Fibroblast of skin of back (primary cell): ENCODE measurements at places on chromosomes 11 and 22.
A peak's percentile ranks its signal among the peaks of the same experiment; 100 is the strongest.

DNA sequence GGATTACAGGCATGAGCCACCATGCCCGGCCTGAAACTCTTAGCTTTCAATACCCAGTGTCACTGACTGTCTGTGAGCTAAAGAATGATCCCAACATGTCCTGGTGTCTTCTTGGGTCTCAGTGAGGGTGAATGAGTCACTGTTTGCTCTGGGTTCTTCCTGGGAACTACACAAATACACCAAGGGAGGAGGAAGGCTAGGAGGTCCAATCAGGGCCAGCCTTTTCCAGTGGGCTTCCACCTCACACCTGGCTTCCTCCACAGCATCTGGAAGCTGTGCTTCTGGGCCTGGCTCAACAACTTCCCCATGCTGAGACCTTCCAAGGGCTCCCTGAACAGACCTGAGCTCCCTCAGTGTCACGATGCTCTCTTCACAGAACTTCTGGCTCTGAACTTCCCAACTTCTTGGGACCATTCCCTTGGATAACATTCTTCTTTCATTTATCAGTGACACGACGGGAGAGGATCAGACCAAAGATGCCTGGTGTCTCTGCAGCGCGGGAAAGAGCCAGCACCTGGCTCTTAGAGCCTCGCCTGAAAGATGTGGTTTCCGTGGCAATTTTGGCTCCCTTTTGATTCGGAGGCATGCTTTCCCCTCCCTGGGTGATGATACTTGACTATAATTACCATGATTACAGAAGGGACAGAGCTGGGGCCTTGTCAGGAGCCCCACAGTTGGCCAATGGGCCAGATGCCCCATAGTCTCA, 22.3 kb upstream of the CHRM4 start:
- DNase-seq = peak; percentile 29

DNA sequence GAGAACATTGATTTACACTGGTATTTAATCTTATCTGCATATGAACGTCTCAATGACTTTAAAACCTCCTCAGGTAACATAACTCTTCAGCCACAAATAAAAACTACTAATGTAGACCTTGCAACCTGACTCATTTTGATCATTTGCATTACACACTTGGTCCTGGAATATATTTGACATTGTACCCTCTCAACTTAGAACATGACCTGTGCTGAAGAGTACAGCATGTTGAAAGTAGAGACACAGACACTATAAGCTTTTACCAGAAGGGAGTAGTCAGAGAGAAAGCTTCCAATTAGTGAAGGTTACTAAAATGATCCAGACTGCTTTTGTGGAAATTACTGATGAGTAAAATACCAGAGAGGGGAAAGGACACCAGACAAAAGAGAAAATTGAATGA, 390.6 kb upstream of the ANO3 start:
- DNase-seq = no peak

- peak; percentile 81 for DNase-seq
Observed at GRCh38 chr11:73314117-73314961, 6.3 kb downstream of the ARHGEF17 start.

DNA sequence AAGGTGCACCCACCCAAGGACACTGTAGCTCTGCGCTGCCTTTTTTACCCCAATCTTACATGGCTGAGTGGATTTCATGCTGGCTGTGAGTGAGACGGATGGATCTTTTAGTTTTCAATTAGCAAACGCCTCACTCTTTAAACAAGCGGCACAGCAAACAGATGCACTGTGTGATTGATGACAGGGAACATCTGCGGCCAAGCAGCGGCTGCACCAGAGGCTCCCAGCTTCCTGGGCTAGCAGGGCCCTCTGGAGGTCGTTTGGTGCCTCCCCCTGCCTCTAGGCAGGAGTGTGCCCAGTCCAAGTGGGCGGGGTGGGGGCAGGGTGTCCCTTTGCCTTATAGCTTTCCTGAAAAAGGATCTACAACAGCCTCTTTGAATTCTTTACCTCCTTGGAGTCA, 2.1 kb upstream of the DRD2 start:
- no peak for DNase-seq

GRCh38 chr11:115581871-115582639, 77.8 kb upstream of the CADM1 start:
- DNase-seq = peak; percentile 16

DNA sequence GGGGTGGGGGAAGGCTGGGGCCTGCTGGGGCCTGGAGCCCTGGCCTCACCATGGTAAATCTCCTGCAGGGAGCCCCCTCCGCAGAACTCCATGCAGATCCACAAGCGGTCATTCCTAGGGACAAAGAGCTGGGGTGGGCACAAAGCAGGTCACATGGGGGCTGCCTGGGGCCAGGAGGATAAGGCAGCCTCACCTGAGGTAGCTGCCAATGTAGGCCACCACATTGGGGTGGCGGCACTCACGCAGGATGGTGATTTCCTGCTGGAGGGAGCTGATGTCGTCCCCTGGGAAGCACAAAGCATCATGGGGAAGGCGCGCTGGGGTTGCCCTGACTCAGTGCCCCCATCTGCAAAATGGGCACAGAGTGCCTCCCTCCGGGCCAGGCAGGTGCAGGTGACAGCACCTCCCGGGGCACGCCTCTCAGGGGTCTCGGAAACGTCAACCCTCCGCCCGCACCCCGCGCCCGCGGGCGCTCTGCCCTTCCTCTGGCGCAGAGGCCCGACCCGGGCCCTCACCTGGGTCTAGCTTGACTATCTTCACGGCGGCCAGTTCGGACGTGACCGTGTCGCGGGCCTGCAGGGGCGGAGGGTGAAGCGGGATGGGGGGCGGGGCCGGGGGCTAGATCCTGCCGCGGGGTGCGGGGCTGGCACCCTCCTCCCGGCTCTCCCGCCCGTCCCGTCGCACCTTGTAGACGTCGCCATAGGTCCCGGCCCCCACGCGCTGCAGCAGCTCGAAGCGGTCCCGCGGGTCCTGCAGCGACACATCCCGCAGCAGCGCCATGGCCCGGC, 450 bp downstream of the MAP4K2 start:
- no peak for DNase-seq

- no peak for DNase-seq
Observed at GRCh38 chr11:57901756-57902155, 121.9 kb upstream of the OR9Q1 start.

- DNase-seq = no peak
Observed at GRCh38 chr22:47158457-47158856, 396.0 kb downstream of the TBC1D22A start.

- no peak for DNase-seq
Observed at GRCh38 chr11:134677891-134678551, 266.0 kb upstream of the B3GAT1 start.

GRCh38 chr11:101914341-101914737, 471 bp upstream of the CEP126 start:
- DNase-seq = peak; percentile 70

DNA sequence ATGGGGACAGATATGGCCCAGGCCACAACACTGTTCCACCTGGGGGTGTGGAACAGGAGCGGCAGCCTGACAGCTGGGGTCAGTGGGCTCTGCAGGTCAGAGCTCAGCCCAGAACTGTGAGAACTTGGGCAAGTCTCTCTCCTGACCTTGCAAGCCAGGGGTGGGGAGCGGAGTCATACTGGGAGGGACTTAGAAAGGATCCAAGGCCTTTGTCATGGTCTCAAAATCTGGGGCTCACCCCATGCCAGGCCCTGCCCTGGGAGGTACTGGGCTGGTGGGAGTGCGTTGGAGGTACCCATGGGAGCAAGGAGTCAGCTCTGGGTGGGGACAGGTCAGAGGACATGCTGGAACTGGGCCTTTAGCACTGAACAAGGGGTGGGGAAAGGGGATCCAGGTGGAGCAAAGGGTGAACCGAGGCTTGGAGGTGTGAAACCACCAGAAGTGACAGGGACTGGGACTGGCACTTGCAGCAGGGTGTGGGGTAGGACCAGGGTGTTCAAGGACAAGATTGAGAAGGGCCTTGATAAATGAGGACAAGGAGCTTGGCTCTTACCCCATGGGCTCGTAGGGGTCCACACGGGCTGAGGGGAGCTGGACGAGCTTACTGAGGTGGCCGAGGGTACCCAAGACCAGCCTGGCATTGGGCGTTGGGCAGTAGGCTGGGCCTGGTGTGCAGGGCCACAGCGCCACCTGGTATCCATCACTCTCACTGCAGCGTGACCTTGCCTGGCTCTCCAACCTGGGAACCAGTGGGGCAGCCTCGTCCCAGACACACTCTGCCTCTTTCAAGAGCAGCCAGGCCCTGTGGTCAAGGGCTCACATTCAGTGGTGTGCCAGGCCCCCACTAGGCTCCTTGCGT, 7.4 kb upstream of the PMM1 start:
- DNase-seq = peak; percentile 46

GRCh38 chr11:86885311-86885710, 69.9 kb downstream of the FZD4 start:
- DNase-seq = no peak

- DNase-seq = no peak
Observed at GRCh38 chr11:103545551-103545950, 436.3 kb downstream of the DYNC2H1 start.

DNA sequence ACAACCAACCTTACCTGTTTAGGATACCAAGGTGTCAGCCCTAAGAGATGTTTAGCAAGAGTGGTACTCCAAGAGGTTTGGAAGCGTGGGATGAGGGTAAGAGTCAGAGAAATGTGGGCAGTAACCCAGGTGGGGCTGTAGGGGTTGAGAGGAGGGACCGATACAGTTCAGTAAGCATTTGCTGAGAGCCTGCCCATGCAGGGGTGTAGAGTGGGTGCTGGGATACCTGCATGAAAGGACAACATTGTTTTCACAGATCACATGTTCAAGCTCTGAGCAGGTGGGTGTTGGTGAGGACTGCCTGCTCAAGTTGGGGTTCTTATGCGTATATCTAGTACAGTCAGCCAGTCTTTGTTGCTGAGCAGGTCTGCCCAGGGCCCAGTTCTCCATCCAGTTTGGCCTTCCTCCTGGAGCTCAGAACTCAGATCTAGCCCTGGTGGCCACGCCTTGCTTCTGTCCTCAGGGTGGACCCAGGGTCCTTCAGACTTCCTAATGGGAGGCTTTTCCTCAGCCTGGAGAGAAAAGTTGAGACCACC, 14.8 kb downstream of the PPFIBP2 start:
- DNase-seq = no peak

DNA sequence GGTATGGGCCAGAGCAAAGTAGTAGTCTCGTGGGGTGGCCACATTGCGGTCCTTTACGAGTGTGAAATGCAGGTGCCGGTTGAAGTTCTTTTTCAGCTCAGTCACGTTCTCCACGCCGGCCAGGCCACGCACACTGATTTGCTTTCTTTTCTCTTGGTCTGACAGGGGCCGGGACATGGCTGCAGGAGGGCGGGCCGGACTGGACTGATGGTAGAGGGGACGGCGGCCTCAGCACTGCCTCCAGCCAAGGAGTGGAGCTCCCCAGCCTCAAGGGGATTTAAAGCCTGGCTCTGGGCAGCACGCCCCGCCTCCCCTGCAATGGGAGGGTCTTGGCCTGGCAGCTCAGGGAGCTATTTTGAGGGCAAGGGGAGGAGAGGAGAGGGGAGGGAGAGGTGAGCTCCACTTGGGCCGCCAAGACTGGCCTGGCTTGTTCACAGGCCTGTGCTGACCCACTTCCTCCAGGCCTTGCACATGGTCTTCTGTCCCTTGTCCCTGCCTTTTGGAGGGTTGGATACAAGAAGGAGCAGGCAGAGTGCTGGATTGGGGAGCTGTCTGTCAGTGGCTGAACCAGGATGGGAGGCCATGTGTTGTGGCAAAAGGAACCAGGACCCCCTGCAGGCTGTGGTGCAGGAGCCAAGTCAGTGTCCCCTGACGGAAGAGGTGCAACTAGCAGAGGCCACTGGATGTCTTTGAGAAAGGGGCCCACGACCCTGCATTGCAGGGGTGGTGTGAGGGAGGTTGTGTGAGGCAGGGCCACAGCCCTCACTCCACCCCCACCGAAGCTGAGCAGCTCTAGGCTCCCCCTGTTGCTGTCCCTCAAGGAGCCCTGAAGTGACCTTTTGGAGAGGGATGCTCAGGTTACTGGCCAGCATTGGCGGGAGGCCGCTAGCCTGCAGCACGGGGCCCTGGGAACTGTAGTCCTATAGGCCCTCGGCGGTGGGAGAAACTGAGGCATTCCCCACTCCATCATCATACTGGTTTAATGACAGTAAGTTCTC, at the start of gene PYGM:
Gene PYGM (minus strand): TSS at position 253 of the 998 bp plus-strand sequence. CDS start 76 bp downstream, at position 177.
- DNase-seq = no peak

- peak; percentile 27 for DNase-seq
Observed at GRCh38 chr11:45182902-45183301, 36.5 kb downstream of the PRDM11 start.

DNA sequence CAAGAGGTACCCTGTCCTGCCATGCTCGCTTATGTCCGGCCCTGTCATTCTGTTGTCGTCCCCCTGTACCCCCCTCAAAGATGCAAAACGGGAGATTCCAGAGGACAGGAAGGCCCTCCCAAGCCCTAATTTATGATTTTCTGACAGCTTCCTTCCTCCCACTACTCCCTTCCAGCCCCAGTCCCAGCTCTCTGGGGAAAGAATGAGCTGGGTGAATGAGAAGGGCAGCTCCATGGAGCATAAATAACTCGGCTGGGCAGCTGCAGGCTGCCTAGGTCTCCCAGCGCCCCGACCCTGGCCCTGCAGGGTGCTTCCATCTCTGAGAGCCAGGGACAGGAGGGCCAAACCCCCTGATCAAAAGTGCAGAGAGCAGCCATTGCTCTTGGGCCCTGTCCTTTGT, 3.9 kb upstream of the EMID1 start:
- DNase-seq = no peak

DNA sequence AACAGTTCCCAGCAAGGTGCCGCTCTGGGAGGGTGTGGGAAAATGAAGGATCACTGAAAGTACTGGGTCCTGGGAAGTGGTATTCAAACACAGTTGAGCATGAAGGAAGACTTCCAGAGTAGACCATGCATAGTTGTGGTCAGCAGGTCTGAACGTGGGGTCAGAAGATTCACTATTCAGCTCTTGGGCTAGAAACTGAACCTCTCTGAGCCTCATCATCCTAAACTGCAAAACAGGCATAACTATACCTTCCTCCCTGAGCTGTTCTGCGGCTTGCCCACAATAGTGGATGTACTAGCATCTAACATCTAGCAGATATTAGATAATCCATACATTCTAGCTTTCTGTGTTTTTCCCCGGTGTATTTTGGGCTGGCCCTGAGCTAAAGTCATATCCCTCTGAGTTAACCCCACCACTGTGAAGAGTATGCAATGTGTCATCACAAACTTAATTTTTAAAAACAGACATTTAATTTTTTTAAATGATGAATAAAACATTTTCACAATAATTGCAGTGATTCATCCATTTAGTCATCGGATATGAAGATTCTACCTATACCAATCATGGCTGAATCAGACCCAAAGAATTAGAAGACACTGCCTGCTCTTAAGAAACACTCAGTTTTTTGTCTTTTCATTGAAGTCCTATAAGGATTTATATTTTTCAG, 179.1 kb downstream of the BLID start:
- DNase-seq = peak; percentile 81

DNA sequence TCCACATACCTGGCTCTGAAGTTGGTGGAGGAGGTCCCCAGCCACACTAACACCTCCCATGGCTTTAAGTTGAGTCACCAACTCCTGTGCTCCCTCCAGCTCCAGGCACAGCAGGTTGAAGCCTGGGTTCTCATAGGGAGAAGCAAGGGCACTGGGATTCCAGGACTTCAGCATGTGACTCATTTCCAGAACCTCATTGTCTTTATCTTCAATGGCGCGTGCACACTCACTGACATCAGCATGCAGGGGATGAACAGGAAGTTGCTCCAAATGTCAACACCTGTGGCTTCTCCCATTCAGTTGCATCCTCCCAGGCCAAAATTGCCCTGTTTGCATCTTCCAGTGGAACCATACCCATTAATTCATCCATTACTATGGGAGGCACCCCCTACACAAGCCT, 5.8 kb upstream of the UBQLNL start:
- DNase-seq = no peak
